ENCODE measurements at places on chromosomes 1 and 21.
A peak's percentile ranks its signal among the peaks of the same experiment; 100 is the strongest.

DNA sequence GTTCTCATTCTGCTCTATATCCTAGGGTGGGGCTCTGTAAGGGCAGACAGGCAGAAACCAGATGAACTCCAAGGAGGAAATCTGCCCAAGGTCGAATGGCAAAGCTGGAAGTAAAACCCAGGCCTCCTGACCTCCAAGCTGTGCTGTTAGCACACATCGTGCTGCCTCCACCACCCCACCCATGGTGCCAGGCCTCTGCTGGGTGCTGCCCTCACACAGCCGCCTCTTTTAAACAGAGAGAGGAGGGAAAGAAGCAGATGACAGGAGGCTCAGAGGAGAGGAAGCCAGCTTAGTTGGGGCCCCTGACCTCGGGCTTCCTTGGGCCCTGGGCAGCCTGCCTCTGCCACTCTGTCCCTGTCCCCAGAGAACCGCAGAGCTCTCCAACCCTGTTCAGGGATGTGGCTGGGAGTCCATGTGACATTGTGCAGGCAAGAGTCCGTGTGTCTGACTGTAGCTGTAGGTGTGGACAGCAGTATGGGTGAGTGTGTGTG, 1.1 kb downstream of the SYNC start:
- no peak for DNase-seq

DNA sequence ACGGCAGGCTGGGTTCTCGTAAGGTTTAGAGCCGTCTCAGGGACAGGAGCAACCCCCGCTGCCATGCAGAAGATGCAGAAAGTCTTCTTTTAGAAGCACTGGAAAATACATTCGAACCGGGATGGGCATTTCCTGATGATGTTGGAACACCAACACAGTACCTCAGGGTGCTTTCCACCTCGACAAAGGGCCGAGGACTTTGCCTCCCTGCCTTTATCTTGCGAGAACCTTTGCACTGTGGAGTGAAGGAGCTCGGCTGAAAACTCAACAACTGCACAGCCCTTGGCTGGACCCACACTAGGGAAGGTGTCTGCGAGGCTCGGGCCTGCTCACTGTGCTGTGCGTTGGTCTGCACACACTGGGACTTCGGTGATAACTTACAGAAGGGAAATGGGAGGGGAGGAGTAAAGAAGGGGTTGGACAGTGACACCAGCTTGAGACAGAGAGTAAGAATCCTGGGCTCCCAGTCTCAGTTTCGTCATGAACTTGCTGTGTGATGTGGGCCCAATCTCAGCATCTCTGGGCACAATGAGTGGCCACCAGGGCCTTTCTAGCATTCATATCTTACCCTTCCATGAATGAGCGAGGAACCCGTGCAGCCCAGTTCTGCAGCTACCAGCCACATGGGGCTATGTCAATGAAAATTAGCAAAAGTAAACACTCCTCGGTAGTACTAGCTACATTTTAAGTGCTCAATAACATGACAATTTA, 18.2 kb downstream of the RCAN1 start:
- DNase-seq = no peak

GRCh38 chr1:109803901-109804331, 40.2 kb upstream of the EPS8L3 start:
- DNase-seq = no peak

- no peak for DNase-seq
These were observed 20.4 kb upstream of the GPR88 start for GRCh38 chr1:100517515-100517914.

DNA sequence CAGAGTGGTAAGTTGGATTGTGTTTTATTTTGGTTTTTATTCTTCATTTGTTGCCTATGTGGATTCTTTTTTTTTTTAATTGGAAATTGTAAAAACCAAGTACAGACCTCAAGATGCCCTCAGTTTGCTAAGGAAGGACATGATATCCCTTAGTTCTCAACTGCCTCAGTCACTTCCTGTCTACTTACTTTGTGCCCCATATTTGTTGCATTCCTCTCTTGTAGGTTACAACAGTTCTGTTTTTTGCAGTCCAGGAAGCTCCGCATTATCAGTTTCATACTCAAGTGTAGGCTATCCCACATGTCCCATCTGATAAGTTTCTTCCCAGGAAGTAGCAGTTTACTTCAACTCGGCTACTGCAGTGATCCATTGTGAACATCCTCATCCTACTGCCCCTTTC, 82.0 kb downstream of the RPAP2 start:
- DNase-seq = no peak

DNA sequence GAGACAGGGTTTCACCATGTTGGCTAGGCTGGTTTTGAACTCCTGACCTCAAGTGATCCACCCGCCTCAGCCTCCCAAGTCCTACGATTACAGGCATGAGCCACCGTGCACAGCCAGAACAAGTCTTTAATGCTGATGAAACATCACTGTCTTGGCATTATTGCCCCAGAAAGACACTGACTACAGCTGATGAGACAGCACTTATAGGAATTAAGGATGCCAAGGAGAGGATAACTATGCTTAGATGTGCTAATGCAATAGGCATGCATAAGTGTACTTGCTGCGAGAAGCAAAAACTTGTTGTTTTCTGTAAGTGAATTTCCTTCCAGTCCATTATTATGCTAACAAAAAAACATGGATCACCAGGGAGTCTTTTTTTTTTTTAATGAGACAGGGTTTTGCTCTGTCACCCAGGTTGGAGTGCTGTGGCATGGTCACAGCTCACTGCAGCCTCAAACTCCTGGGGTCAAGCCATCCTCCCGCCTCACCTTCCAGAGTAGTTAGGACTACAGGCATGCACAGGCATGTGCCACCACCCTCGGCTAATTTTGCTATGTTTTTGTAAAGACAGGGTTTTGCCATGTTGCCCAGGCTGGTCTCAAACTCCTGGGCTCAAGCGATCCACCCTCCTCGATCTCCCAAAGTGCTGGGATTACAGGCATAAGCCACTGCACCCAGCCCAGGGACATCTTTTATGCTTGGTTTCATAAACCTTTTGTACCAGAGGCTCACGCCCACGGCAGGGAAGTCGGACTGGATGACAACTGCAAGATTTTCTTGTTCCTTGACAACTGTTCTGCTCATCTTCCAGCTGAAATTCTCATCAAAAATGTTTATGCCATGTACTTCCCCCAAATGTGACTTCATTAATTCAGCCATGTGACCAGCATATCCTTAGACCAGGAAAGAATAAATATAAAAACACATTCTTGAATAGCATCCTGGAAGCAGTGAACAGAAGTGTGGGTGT, 23.1 kb downstream of the RHEX start:
- no peak for DNase-seq

GRCh38 chr1:236222632-236223031, 59.1 kb downstream of the ERO1B start:
- DNase-seq = no peak

GRCh38 chr1:160112357-160112756, 3.2 kb upstream of the ATP1A2 start:
- DNase-seq = no peak

GRCh38 chr21:44686000-44686781, 4.2 kb upstream of the KRTAP12-1 start:
- no peak for DNase-seq

GRCh38 chr21:42558846-42559245, 45.2 kb downstream of the SLC37A1 start:
- no peak for DNase-seq

GRCh38 chr1:42264511-42265190, 70.4 kb downstream of the FOXJ3 start:
- DNase-seq = no peak

GRCh38 chr21:34582506-34583150, 32.3 kb downstream of the RCAN1 start:
- DNase-seq = peak; percentile 58

- no peak for DNase-seq
These were observed 99.3 kb downstream of the CEP350 start for GRCh38 chr1:180053594-180054567.
